Activated CD4-positive, alpha-beta T cell treated with anti-CD3 and anti-CD28 coated beads, Interleukin-2, Interleukin-6, amounts not matched to agents 100 ng/mL and 50 ng/mL, durations not matched to agents 16 hours and 8 hours (primary cell): ENCODE measurements at places on chromosomes 7 and 10.
A peak's percentile ranks its signal among the peaks of the same experiment; 100 is the strongest.

DNA sequence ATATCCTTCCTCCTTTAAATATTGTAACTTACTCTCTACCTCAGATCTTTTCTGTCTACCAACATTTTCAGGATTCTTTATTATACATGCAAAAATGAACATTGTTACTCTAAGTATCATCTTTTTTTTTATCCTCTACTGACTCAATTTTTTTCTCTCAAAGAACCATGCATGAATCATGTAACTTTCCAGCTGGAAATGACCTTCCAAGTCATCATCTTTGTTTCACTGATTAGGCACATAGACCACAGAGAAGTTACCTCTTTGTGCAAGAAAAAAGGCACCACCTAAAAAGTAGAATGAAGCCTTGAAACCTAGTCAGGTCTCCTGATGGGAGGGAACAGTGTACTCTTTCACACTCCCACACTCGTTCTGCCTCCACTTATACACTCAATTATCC, 234.9 kb downstream of the HGF start:
- no peak for DNase-seq

DNA sequence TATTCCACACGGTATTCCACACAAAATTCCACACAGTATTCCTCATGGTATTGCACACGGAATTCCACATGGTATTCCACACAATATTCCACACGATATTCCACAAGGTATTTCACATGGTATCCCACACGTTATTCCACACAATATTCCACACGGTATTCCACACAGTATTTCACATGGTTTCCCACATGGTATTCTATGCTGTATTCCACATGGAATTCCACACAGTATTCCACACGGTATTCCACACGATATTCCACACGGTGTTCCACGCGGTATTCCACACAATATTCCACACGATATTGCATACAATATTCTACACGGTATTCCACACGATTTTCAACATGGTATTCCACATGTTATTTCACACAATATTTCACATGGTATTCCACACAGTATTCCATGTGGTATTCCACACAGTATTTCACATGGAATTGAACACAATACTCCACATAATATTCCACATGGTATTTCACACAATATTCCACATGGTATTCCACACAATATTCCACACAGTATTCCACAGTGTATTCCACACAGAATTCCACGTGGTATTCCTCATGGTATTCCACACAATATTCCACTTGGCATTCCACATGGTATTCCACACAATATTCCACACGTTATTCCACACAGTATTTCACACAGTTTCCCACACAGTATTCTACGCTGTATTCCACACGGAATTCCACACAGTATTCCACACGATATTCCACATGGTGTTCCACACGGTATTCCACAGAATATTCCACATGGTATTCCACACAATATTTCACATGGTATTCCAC, 136.0 kb upstream of the CHST15 start:
- no peak for DNase-seq

GRCh38 chr10:130053561-130053960, 57.1 kb downstream of the C10orf143 start:
- no peak for DNase-seq

DNA sequence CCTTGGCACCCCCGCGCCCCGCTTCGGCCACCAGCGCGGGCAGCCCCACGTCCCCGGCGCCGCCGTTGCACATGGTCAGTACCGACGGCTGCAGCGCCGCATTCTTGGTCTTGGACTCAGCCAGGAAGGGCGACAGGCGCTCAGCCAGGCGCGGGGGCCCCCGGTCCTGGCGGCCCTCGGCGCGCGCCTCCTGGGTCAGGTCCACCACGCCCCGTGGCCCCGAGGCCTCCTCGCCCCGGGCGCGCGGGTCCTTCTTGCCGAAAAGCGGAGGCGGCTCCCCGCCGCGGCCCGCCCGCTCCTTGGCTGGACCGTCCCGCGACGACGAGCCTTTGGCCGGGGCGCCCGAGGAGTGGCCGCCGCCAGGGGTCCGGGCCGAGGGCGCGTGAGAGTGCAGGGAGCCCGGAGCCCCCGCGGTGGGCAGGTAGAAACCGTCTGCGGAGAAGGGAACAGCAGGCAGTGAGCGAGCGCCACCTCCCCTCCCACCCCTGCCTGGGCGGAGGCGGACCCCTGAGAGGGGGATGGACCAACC, 34.7 kb downstream of the TNRC18 start:
- no peak for DNase-seq

GRCh38 chr10:27366769-27367168, 126.2 kb upstream of the ACBD5 start:
- DNase-seq, result no peak

- DNase-seq, result no peak
These were observed 19.7 kb downstream of the UBTD1 start for GRCh38 chr10:97518301-97519043.

DNA sequence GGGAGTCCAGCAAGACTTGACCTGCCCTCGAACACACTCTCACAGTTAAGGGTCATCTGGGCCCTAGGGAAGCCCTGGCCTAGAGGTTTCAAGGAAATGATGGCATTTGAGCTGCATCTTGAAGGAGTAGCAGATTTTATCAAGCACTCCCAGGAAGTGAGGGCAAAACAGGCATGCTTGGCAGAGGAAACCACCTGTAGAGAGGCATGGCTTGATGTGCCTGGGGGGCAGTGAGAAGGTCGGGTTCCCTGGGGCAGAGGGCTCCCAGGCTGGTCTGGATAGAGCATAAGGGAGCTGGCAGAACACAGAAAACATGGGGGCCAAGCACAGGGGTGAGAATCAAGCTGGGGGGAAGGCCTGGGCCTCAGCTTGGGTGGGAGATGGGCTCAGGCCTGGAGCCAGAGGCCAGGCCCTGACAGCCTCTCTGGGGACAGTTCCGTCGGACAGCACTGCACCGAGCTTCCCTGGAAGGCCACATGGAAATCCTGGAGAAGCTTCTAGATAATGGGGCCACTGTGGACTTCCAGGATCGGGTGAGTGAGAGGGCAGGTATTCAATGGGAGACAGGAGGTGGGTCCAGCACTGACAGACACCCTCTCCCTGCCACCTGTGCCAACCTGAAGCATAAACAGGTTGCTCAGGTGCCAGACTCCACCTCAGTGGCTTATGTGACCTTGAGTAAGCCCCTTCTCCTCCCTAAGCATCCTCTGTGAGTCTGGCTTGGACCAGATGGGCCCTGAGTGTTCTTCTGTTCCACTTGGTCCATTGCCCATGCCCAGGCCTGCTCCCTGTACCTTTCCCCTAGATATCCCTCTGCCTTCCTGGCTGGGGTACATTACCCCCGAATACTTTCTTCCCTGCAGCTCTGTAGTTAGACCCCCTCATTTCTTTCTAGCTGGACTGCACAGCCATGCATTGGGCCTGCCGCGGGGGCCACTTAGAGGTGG, 3.5 kb upstream of the HOGA1 start:
- no peak for DNase-seq

GRCh38 chr7:71145906-71146901, 14.3 kb downstream of the GALNT17 start:
- no peak for DNase-seq

DNA sequence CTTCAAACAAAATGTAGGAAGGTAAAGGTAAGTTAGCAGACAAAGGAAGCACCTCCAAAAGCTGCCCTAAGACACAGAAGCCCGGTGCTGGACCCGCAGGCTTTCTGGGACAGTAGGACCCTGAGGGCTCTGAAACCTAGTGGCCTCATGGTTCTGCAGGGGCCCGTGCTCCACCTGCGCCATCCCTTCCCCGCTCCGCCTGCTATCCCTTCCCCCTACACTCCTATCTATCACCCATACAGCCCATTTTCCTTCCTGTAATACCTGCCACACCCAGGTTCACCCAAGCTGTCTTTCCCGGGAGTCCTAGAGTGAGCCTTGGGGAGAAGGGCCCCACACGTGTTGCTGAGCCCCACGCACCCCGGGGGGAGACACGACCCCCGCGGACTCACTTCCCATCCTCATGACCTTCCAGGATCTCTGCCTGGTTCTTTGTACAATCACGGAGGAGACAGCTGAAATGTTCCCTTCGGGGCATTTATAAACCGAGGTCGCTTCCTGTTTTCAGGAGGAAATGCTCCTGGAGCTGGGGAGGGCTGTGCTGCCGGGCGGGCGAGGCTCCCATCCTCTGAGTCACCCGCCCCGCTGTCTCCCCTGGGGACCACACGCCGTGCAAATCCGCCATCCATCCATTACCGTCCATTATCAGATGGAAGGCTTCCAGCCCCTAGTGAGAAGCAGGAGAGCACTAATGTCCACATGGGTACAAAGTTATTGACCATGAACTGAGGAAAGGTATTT, 251.7 kb upstream of the PITRM1 start:
- DNase-seq, result no peak

DNA sequence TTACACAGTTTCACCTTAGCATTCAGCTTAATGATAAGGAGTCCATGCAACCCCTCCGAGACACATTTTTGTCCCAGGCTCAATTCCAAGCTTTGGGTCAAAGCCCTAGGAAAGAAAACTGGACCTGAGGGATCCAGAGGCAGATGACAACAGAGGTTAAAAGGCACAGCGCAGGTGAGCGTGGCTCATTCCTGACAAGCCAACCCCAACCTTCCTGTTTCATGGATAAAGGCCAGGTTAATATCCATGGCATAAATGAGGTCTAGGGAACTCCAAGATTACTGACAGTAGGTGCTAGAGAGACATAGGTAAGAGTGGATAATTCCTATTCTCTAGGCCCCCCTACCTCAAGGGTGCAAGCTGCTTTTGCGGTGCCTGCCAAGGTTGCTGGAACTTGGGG, 86.7 kb upstream of the GPR22 start:
- DNase-seq, result no peak

- peak; percentile 39 for DNase-seq
These were observed 45.6 kb upstream of the SCIN start for GRCh38 chr7:12524794-12525386.

DNA sequence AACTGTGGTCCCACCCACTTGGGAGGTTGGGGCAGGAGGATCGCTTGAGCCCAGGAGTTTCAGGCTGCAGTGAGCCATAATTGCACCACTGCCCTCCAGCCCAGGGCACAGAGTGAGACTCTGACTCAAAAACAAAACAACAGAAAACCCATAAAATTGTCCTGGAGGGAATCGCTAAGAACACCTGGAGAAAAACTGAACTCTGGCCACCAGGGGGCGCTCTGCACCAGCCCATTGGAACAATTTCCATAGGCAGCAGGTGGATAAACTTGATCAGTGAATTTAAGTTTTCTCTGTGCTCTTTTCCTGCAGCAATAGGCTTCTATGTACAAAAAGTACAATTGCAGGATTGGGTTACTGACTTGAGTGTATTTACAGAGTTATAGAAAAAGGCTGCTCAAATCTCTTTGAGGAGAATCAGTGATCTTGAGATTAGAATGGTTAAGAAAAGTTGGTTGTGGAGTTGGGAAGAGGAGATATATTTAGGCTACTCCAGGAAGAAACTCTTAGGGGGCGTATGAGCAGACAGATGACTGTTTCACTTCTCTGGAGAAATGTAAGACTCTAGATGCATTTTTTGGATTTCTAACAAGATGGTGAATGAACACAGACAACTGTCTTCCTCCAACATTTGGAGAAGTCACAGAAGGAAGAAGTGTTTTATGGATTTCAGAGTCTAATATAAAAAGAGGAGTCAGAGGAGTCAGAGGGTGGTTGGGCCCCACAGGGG, 274.9 kb upstream of the GALNT17 start:
- DNase-seq, result peak; percentile 72

DNA sequence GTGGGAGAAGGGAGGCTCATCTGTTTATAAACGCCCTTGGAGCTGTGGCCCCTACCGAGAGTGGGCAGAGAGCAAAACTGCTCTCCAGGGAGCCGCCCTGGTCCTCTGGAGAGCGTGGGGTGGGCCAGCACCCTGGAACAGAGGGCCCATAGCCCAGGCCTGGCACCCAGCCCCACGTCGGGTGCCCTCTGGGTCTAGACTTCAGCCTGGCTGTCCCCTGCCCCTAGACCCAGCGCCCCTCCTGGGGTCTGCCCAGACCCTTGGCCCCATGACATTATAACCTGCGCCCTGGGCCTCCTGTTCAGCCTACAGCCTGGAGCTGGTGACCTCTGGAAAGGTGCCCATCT, 24.7 kb downstream of the GET4 start:
- DNase-seq, result no peak

- DNase-seq, result no peak
These were observed 66.3 kb upstream of the IL6 start for GRCh38 chr7:22660732-22661131.

DNA sequence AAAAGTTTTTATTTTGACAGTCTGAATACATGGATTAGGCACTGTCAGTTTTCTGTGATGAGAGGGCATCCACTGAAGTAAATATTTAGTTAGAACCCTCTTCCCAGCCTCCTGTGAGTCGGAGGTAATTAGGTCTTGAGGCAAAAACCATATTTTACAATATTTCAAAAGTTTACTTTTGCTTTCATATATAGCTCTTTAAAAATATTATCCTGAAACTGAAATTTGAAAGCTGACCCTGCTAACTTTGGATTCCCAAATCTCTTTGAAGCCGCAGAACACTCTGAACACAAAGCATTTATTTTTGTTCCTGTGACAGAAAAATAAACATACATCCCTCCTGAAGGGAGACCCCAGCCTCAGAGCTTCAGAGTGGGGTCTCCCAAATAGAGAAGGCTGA, 317.4 kb downstream of the KIF20B start:
- DNase-seq, result no peak

DNA sequence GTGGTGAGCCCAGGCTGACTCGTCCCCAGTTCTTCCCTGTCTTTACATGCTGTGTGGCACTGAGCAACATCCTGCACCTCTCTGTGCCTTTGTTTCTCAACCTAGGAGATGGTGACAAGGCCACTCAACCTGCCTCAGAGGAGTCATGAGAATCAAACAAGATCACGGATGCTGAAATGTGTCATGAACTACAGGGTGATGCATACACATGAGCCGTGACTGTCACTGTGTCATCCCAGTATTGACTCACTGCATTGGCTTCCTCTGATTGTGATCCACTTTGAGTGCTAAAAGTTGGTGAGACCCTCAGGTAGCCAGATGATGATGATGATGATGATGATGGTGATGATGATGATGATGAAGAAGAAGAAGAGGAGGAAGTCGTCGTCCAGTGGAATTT, 11.5 kb downstream of the C10orf71 start:
- peak; percentile 58 for DNase-seq

DNA sequence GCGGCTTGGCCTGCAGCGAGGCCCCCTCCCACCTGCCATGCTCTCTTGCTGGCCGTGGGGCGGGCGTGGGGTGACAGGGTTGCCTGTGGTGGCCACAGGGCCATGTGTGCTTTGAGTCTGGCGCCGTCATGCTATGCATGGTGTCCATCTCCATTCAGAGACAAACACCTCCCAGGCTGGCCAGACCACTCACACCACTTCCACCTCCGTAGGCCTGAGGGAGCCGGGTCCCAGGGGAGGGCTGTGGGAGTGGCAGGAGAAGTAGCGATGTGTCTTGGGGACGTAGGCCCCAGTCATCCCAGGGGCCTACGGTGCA, 65.5 kb downstream of the DNAJB6 start:
- no peak for DNase-seq

GRCh38 chr7:140501966-140502365, 22.7 kb upstream of the MKRN1 start:
- DNase-seq, result no peak

GRCh38 chr10:124465003-124465776, 3.6 kb downstream of the LHPP start:
- DNase-seq, result no peak
